Stimulated activated CD4-positive, alpha-beta T cell treated with anti-CD3 and anti-CD28 coated beads, Interleukin-1b, Interleukin-23, amount 100 ng/mL, for 1 hour (primary cell): ENCODE measurements at places on chromosomes 12 and 14.

- no peak for DNase-seq
Observed at GRCh38 chr14:79841433-79841832, 369.9 kb downstream of the DIO2 start.

GRCh38 chr14:68386950-68387779, 405.7 kb downstream of the ZFP36L1 start:
- no peak for DNase-seq

DNA sequence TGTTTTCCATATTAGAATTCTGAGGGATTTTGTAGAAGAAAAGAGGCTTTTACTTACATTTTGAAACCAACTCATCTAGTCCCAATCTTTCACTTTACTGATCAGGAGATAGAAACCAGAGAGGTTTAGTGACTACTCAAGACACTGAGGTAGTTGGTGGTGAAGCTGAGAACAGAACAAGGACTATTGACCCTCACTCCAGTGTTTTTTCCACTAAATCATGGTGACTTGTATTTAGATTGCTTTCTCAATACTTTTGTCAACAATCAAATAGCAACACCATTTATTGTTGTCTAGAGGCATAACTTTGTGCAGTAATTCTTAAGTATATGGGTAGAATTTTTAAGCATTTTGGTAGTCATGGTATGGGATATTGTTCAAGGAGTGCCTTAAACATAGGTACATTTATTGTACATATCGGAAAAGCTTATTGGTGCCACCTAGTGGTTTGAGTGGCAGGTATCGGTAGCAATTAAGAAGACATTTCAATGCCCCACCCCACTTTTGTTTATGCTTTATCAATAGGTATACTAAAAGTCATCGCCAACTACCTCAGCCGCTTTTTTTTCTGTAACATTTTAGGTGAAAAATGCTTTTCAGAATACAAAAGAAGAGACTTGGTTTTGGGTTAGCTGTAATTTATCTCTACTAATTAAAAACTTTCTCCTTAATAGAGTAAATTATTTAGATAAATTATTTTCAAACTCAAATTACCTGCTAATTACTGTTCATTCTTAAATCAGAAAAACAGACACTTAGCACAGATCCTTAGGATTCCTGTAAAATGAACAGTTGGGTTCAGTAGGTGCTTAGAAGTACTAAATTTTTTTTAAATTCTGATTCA, 47.3 kb upstream of the PAWR start:
- DNase-seq: no peak

DNA sequence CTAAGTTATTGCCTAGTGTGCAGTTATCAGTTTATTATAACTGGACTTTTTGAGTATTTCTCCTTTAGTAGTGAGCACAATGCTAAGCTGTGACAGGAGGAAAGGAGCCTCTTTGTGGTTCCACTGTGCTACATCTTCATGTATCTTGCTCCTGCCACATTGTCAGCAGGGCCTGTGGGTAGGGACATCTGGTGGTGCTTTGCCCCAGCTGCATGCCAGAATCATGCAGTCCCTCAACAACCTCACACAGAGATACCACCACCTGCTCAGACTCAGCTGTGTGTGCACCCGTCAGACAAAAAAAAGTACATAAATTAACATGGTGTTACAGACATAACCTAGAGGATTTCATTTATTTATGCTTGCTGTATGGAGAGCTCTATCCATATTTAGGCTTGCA, 51.1 kb downstream of the MIS18BP1 start:
- DNase-seq: no peak

- no peak for DNase-seq
Observed at GRCh38 chr14:85856430-85856829, 326.5 kb downstream of the FLRT2 start.

DNA sequence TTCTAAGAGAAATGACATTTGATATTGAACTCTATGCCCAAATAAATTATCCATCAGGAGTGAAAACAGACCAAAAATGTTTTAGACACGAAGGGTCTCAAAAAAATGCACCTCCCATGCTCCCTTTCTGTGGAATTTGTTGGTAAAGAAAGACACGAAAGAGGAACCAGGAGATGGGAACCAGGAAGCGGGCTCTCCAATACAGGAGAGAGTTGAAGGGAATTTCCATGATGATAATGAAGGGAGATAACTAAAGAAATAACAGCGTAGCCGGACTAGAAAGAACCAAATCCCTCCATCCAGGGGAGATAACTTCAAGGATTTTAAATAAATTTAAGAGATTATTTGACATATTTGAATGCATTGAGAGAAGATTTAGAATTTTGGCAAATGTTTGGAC, 183.0 kb downstream of the DUSP6 start:
- DNase-seq: no peak

- no peak for DNase-seq
Observed at GRCh38 chr12:108530161-108530560, 15.1 kb downstream of the FICD start.

DNA sequence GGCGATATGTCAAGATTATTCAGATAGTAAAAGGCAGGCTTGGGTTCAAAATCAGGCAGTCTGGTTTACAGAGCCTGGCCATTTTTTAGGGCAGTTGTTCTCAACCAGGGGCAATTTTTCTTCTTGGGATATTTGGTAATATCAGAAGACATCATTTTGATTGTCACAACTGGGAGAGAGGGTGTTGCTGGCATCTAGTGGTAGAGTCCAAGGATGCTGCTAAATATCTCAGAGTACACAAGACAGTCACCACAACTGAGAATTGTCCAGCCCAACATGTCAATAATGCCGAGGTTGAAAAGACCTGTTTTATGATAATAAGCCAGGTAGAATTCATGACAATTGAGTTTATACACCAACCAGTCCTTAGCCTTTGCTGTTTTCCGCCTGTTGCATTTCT, 733.9 kb downstream of the NRXN3 start:
- no peak for DNase-seq

GRCh38 chr12:4261655-4262054, 11.9 kb upstream of the CCND2 start:
- DNase-seq: no peak

- no peak for DNase-seq
Observed at GRCh38 chr12:124601706-124602105, 34.3 kb upstream of the NCOR2 start.

DNA sequence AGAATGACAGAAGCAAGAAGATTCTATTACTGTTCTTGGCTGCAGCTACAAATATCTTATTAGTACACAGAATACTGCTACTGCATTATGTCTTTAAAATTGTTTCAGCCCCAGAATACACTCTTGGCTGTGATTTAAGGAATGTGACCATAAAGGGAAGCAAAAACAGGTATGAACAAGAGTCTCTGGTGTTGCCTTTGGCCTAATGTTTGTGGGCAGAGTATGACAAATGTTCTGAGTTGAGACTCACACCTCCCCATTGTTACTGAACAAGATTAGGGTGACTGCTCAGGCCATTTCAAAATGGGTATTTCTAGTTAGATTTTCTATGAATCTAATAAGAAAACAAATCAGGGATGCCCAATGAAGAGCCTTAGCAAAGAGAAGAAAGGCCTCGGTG, 28.5 kb downstream of the TTC6 start:
- no peak for DNase-seq

- DNase-seq: no peak
Observed at GRCh38 chr14:105337966-105338741, 23.6 kb downstream of the PACS2 start.

GRCh38 chr12:90770861-90771260, 184.1 kb downstream of the CCER1 start:
- DNase-seq: no peak

DNA sequence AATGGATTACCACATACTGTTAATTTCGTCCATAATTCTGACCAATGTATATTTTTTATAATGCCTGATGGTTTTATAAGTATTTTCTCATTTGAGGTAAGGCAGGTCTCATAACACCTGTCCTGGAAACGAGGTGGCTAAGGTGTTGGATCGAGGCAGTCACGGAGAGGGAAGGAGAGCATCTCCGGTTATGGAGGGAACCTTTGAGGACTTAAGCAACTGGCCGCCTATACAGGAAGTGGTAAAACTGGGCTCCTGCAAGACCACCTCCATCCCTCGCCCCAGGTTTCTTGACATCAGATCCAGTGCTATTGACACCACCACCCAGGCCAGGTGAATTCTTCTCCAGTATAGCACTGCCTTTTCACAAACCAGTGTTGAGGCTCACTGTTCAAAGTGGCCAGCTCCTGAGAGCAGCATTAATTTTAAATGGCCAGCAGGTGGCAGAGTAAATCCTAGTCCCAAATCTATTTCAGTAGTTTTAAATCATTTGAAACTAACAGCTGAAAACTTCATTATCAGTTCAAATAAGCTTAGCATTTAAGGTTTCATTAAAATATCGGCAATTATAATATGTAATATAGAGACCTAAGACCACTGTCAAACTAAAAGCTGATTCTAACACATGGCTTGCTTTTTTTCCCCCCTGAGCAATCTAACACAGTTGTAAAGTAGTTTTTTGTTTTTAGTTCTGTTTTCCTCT, 100.8 kb downstream of the PPM1A start:
- DNase-seq: no peak

GRCh38 chr14:70201994-70202393, 13.2 kb upstream of the SLC8A3 start:
- DNase-seq: no peak

GRCh38 chr12:90311561-90311960, 602.9 kb upstream of the ATP2B1 start:
- DNase-seq: no peak

DNA sequence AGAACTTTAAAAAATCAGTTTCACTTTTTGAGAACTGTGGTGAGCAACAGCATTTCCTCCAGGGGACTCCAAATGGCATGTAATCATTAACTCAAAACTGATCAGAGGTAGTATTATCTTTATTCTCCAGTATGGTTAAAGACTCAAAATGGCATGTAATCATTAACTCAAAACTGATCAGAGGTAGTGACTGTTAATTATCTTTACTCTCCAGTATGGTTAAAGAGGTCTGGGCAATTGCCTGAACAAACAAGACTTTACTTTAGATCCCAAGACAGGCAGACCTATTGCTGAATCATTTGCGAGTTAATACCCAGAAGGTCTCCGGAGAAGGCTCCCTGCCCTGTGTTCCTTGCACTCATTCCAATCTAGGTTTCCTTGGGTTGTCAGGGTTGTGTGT, 6.6 kb upstream of the ACADS start:
- DNase-seq: no peak

DNA sequence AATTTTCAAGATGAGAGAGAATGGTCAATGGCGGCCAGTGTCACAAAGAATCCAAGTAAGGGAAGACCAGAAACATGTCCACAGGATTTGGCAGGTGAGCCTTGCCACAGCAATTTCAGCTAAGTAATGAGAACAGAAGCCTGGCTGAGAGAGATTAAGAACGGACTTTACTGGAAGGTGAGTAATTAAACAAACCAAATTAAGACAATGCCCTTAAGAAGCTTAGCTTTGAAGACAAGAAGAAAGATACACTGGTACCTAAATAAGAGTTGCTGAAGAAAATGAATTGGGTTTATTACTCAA, 145.4 kb upstream of the PLEKHG7 start:
- no peak for DNase-seq

DNA sequence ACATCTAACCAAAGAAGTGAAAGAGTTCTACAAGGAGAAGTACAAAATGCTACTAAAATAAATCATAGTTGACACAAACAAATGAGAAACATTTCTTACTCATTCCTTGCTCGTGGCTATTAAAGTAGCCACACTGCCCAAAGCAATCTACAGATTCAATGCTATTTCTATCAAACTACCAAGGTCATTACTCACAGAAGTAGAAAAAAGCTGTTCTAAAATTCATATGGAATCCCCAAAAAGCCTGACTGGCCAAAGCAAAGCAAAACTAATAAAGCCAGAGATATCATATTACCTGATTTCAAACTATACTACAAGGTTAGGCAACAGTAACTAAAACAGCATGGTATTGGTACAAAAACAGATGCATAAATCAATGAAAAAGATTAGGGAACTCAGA, 305.6 kb downstream of the RPAP3 start:
- no peak for DNase-seq

DNA sequence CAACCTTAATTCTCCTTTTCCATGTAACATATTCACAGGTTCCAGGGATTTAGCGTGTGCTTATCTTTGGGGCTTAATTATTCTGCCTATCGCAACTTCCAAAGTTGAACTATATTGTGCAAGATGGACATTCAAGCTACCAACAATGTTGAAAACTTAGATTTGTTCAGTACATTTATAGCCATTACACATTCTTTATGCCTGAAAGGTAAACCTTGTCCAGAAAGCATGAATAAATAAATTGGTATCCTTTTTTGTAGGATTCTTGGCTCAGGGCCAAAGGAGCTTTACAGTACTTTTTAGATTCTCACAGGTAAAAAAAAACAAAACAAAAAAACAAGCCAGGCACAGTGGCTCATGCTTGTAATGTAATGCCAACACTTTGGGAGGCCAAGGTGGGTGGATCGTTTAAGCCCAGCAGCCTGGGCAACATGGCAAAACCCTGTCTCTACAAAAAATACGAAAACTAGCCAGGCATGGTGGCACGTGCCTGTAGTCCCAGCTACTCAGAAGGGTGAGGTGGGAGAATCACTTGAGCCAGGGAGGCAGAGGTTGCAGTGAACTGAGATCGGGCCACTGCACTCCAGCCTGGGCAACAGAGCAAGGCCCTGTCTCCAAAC, 3.3 kb downstream of the C12orf56 start:
- no peak for DNase-seq

GRCh38 chr12:46958053-46958452, 121.4 kb upstream of the PCED1B start:
- DNase-seq: no peak

DNA sequence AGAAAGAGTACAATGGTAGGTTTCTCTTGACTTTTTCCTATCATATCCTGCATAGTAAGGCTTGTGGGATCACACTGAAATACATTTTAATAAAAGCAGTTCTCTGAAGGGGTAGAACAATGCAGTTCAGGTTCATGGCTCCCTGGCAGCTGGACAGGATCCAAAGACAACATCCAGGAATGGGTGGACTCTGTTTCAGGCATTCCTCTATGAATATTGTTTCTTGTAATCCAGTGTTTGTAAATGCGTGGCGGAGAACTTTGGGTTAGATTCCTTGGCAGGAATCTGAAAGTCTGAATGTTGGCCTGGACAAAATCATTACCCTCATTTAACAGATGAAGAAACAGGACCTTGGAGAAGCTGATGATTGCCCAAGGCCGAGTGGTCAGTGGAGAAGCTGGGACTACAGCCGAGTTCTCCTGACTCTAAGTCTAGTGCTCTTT, 43.5 kb downstream of the SYNE2 start:
- DNase-seq: no peak

DNA sequence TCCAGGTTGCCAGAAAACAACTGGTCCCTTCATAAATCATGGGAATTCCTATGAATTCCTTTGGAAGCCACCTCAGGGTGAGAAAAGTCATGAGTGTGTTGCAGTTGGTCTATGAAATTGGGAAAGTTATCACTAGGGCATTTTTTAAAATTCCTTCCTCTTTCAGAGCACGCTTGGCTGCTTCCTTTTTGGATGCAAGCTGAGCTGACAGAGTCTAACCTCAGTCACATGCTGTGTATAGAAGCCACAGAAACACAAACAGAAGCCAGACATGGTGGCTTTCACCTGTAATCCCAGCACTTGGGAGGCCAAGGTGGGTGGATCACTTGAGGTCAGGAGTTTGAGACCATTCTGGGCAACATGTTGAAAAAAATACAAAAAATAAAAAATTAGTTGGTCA, 21.7 kb upstream of the HELB start:
- DNase-seq: no peak

GRCh38 chr12:26239122-26239851, 43.9 kb downstream of the SSPN start:
- no peak for DNase-seq
